ENCODE measurements at places on chromosomes 7 and 10.

DNA sequence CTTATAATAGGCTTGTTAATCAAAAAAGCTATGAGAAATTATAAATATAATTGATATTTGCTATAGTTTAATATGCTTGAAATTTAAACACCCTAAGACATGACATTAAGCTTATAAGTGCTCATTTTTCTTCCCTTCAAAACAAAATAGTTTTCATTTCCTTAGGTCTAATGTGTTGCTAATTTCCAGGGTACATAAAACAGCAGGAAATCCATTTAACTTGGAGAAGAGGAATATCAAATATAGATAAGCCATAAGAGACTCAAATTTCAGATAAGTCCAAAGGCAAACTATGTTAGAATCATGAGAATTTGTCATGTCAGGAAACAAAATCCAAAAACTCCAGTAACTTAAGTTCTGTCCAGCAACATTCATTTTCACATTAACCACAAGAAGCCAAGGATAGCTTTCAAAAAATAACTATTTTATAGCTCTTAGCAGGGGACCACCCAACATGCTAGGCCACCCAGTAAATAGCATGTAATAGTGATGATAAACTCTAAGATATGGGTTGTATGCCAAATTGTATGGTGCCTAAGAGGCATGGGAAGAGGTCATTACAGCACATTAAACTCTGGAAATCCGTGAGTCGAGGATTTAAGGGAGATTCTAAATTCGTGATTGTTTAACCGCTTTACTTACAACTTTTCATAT lies 298.1 kb downstream of the CRPPA start:
- no peak for DNase-seq

- DNase-seq: no peak
Measured at GRCh38 chr7:135159359-135160085, 11.0 kb downstream of the CYREN start.

- no peak for DNase-seq
Measured at GRCh38 chr10:98555021-98555619, 108.4 kb upstream of the HPS1 start.

GRCh38 chr10:116719804-116720203 lies 22.6 kb downstream of the HSPA12A start:
- no peak for DNase-seq

DNA sequence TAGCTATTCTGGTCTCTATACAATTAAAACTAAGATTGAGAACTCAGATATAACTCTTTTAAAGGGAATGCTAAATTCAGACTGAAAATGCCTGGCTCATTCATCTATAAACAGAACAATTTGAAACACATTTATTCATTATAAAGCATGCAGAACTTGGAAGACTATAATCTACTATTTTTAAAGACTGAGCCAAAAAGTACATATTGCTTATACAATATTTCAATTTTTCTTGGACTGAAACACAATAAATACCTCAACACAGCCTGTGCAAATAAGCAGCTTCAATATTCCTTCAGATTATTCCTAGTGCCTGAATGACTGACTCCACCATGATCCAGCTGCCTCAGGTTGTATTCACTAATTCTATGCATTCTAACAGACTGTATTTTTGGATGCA lies 15.5 kb upstream of the PHYH start:
- DNase-seq: no peak

GRCh38 chr10:123284022-123284421 lies 129.8 kb downstream of the BUB3 start:
- no peak for DNase-seq

DNA sequence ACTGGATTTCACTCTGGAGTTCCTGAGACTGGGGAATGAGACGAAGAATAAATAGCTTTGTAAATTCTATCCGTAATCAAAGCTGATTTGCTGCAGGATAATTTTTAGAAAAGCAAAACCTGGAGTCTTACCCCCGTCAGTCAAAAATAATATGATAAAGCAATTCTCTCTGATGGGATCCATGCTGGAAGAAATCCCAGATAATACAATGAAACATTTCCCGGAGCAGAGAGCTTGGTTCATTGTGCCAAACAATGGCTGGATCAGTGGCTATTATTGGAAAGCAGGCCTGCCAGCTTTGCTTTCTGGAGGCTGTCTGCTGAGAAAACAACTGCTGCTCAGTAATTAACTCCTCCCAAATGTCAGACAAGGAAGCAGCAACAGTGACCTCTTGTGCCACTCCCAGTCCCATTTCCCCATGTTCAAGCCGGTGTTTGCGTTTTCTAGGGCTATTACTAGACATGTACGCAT lies 609.4 kb upstream of the PCDH15 start:
- DNase-seq: peak; percentile 5

DNA sequence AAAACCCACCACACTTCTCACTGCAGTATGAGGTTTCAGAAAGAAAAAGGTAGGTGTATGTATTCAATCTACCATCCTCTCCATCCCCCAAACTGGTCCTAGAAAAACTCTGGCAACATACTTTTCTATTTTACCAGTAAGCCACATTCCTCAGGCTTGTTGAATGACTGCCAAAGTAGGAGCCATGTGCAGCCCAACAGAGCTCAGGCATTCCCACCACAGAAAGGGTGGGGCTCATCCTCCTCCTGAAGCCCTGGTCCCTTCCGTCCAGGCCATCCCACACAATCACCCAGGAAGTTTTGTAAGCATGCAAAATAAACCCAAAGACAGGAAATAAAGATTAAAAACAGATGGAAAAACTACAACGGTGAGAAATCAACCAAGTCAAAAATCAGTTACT lies 57.2 kb downstream of the MAD1L1 start:
- DNase-seq: no peak

GRCh38 chr7:151696721-151697514 lies 177.2 kb upstream of the RHEB start:
- DNase-seq: no peak

DNA sequence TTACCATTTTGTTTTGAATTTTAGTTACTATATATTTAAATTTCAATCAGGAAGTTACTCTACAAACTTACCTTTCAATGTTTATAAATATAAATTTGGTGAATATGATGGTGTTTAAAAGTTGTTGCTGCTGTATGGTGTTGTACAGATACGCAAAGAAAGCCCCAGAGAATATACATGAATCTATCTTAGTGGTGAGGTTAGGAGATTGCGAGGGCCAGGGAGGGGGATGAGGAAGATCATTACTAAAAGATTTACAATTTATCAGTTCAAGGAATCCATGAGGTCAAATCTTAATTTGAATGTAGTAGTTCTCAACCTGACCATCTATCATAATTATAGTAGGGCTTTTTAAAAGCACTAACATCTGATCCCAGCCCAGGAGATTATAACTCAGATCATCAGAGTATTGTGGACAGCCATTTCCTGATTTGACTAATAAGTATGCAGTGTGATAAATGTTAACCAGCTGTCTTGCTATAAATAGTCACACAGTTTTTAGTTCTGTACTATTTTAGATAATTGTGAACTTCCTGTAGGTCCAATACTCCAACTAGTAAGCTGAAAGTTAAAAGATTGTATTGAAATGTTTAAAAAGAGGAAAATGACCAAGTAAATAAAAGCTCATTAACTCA lies 23.6 kb downstream of the FAM3C start:
- no peak for DNase-seq

GRCh38 chr7:23184709-23185359 lies 3.0 kb downstream of the NUP42 start:
- no peak for DNase-seq

DNA sequence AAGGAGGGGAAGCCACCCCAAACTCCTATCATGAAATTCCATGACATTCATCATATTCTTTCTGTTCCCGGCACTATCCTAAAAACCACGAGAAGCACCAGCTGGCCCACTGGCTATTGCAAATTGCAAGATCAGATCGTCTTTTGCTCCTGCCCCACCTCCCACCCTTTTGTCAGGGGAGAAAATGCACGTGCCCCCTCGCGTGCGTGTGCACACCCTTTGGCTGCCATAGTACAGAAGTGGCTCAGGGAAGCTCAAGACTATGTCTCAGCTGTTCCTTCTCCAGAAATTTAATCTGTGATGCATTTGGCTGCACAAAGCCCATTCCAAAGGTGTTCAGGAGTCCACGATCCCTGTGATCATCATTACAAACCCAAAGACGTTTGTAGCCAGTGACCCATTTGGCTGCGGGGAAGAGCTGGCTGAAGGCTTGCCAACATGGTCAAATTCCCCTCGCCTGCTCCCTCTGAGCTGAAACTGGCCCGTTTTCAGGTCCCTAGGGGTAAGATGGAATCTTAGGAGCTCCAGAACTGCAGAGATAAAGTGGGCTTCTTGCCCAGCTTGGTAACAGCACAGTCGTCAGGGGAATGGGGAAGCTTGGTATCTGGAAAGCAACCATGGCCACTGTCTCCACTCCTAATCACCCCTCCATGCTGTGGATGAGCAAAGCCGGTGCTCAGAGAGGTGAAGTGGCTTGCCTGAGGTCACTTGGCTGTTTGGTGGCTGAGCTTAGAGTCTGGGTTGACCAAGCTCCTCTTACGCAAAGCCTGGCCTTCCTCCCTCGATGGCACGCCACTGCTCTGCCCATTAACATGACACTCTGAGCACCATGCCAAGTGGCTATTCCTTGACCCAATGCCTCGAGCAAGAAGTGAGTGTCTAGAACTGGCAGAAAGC lies 155.4 kb downstream of the NEURL1 start:
- DNase-seq: no peak

DNA sequence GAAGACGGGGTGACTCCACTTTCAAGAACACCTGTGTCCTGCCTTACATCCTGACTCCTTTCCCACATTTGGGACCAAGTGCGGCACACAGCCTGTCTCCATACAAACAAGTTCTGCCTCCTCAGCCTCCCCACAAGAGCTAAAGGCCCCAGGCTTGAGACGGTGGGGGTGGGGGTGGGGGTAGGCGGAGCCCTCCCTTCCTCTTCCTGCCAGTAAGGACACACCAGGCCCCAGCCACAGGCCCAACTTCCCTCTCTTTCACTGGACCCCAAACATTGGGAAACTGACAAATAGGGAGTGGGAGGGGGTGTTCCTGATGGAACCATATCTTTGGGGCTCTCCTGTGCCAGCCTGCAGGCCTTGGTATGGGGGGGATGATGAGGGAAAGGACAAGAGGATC lies 4.6 kb downstream of the CDK5 start:
- no peak for DNase-seq

DNA sequence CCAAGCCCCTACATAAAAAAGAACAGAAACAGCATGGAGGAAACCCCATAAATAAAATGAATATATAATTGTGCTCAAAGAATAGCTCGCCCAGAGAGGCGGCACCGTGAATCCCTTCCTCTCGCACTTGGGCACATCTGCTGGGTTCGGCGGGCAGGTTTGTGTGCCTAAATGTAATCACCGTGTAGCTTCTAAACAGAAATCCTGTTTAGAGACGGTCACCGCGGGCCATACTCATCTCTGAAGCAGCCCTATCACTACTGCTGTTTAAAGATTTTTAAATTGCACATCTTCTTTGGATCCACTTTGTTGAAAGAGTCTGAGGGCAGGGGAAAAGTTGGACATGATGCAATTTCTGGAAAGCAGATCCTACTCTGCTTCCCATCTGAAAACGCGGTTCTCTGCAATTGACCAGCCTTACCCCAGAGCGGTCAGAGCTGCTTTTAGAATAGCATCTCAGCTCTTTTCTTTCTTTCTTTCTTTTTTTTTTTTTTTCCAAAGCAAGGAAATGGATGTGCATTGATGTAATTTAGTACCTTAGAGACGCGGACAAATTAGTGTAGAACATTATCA lies 6.4 kb downstream of the DRGX start:
- no peak for DNase-seq

- DNase-seq: no peak
Measured at GRCh38 chr7:11829954-11830353, 2.0 kb downstream of the THSD7A start.

DNA sequence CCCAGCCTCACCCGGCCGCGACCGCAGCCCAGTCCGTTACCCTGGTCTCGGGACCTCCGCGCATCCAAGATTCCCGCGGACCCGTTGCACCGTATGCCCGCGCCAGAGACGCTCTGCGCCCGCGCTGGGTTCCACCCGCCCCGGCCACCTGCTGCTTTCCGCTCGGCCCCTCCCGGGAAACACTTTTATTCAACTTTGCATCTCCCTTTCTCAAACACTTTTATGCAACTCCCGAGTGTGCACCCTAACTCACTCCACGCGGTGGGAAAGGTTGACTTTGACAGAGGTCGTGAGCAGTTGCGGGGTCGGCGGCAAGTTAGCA lies at the start of gene ODAD2:
TSS of gene ODAD2 (minus strand) at position 126 of the 322 bp plus-strand sequence. CDS start 3,937 bp downstream, outside the sequence.
- DNase-seq: no peak

DNA sequence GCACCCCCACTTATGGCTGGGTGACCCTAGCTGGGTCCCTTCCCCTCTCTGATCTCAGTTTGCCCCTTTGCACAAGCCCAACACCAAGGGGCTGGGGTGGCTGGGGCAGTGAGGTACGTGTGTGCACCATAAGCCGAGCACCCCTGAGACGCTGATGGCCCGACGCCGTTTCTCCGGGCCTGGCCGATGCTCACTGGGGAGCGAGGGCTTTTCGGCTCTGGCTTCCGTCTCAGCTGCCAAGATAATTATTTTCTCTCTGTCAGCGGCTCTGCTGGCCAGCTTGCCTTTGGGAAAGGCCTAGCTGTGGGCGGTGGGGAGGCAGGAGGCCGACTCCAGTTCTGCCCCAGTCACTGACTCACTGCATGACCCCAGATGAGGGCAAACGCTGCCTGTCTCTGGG lies 91.0 kb downstream of the ZMIZ1 start:
- DNase-seq: no peak

GRCh38 chr10:131109291-131109690 lies 202.2 kb downstream of the TCERG1L start:
- DNase-seq: no peak

GRCh38 chr7:55500117-55500756 lies 72.1 kb downstream of the VOPP1 start:
- no peak for DNase-seq

- DNase-seq: no peak
Measured at GRCh38 chr7:17142831-17143541, 155.5 kb upstream of the AHR start.

DNA sequence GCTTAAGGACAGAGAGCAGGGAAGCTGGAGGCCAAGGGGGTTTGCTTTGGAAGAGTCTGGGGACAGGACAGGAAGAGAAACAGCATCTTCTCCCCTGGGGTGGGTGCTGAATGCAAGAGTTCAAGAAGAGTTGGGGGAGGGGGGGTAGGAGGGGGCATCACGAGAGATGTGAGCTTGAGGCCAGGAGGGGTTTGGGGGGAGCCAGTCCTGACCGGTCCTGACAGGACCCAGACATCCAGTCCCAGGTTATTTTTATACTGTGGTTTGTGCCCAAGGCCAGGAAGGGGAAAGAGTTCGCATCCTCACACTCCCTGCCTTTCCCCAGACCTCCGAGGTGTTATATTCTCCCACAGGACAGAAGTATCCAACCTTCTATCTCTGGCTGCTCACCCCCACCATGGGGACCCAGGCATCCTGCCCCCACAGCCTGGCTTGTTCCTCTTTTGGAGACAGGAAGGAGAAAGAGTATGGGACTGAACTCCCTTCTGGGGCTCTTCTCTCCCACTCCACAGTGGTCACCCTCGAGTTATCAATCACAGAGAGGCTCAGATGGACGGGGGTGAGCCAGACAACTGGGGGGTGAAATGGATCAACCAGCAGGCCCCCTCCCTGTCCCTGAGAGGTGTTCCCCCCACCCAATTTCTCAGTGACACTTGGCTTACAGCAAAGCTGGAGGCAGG lies 2.8 kb downstream of the TSC22D4 start:
- no peak for DNase-seq

GRCh38 chr10:117132751-117133231 lies 5.3 kb downstream of the VAX1 start:
- no peak for DNase-seq

All from iPS DF 19.7 (cell line).